Mucosa of descending colon (tissue), 3 donors: ENCODE measurements at places on chromosomes 2 and 18. TPM values are rescaled to one million over a fixed set of nuclear protein-coding genes. Genes with fewer than 3 reads are reported as not detected.

GCG gene
- 43.9 TPM for total RNA-seq

MBP gene
- 37.9 TPM for total RNA-seq

LBH gene
- total RNA-seq: 12.4 TPM

C18orf32 gene
- 57.8 TPM for total RNA-seq

FOXI3 gene
- total RNA-seq: not detected

CD207 gene
- total RNA-seq: 0.61 TPM

GCKR gene
- not detected for total RNA-seq

TEX261 gene
- total RNA-seq: 51.4 TPM

RPL37A gene
- total RNA-seq: 1,908 TPM

ZSWIM2 gene
- not detected for total RNA-seq

DAPL1 gene
- not detected for total RNA-seq

CD28 gene
- total RNA-seq: 0.41 TPM
